ENCODE measurements at places on chromosomes 6 and 20.

- no peak for DNase-seq
These were observed 66.1 kb upstream of the CTNNBL1 start for GRCh38 chr20:37627767-37628130.

- DNase-seq: no peak
These were observed 348.3 kb downstream of the BCKDHB start for GRCh38 chr6:80454661-80455365.

GRCh38 chr20:44693627-44694026 is 21.5 kb upstream of the CCN5 start:
- DNase-seq: no peak

DNA sequence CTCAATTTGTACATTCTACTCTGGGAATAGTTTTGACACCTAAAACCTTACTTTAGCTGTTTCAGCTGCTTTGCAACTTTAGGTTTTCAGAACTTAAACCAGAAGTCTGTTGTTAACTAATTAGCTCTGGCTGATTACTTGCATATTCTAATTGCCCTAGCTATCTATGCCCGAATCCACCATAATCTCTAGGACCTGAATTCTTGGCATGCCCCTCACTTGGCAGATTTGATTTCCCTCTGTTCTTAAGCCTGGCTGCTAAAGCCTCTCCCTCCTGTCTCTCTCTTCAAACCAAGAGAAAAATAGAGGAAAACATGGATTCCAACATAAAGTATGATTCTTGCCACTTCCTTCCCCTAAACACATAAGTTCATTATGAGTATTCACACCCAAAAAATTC is 35.0 kb upstream of the LIN28B start:
- DNase-seq: no peak

DNA sequence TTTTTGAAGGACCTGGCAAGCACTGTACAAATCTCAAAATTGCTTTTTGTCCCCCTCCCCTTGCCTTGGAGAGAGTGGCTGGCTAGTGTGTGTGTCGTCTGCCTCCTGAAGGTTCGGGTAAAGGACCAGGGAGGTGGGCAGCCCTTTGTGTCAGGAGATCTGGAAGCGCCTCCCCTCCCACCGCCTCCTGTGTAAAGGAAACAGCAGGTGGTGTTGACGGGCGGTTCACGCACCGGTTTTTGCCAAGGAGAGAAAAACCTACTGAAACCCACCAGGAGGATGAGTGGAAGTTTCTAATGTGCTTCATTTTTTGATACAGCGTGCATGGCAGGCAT is 1.2 kb downstream of the ENTPD6 start:
- DNase-seq: no peak

GRCh38 chr6:25971187-25971821 is 8.7 kb downstream of the TRIM38 start:
- peak; percentile 91 for DNase-seq

- no peak for DNase-seq
These were observed 188.4 kb downstream of the TRDN start for GRCh38 chr6:123448306-123448884.

DNA sequence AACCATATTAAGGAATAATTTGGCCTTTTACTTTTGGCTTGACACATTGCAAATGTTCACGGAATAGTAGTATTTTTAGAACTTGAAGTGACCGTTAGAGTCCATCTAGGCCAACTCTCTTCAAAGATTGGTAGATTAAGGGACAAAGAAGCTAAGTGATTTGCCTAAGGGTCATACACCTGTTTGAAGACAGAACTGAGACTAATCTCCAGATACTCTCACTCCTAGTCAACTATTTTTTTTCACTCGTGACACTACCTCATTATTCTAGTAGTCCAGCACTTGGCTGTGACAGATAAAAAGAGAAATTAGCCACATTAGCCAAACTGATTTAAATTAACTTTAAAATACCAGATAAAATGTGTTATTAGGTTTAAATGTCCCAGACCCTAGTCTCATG is 10.6 kb downstream of the ACSS2 start:
- no peak for DNase-seq

- no peak for DNase-seq
These were observed 7.2 kb upstream of the KIF25 start for GRCh38 chr6:167990016-167990945.

- no peak for DNase-seq
These were observed at the start of gene SERAC1 for GRCh38 chr6:158168040-158168289. TSS of gene SERAC1 (minus strand) at chr6:158168262. CDS start at chr6:158158363, 9,899 bp downstream.

GRCh38 chr20:42097741-42098140 is 479.6 kb upstream of the CHD6 start:
- DNase-seq: no peak

GRCh38 chr6:141669141-141669540 is 463.6 kb upstream of the GJE1 start:
- no peak for DNase-seq

DNA sequence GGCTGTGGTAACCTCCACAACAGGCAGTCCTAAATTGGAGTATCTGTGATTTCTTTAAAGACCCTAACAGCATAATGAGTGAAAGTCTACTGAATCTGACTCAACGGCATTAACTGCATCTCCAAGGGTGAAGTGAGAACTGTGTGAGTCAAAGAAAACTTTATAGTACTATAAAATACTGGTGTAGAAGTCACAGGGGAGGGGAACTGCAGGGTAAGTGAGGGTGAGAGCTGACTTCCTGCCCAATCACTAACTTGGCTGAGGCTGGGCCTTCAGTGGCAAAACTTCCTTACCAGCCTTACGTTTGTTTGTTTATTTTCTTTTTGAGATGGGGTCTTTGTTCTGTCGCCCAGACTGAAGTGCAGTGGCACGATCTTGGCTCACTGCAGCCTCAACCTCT is 109.8 kb downstream of the PTPRK start:
- no peak for DNase-seq

DNA sequence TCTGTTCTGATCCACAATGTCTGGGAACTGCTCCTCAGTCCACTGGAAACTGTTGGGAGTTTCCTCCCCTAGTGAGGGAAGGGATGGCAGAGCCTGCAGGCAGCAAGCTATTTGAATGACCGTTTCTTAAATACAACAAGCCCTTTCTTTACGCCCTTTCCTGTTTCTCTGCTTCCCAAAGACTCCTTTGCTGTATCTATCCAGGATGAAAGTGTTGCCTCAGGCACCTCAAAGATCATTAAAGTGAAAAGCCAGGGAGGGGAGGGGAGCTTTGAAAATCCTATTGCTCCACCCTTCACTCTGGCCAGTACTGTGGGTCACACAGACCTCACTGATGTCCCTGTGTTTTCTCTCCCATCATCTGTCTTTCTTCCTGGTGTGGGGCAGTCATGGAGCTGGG is 213.1 kb downstream of the RNF144B start:
- no peak for DNase-seq

DNA sequence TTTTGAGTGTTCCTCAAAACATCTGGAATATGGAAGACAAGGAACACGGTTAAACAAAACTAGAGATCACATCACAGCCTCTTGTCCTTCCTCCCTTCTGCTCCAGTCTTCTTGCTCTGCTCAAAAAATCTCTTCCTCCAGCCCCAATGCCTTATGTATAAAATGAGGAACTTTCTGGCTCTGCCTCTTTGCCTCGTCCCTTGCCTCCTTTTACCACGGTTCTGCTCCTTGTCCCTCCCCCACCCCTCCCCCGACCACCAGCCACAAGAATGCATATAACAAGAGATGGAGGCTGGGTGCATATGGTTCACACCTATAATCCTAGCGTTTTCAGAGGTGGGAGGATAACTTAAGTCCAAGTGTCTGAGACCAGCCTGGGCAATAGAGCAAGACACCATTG is 43.6 kb downstream of the PLAGL2 start:
- no peak for DNase-seq

DNA sequence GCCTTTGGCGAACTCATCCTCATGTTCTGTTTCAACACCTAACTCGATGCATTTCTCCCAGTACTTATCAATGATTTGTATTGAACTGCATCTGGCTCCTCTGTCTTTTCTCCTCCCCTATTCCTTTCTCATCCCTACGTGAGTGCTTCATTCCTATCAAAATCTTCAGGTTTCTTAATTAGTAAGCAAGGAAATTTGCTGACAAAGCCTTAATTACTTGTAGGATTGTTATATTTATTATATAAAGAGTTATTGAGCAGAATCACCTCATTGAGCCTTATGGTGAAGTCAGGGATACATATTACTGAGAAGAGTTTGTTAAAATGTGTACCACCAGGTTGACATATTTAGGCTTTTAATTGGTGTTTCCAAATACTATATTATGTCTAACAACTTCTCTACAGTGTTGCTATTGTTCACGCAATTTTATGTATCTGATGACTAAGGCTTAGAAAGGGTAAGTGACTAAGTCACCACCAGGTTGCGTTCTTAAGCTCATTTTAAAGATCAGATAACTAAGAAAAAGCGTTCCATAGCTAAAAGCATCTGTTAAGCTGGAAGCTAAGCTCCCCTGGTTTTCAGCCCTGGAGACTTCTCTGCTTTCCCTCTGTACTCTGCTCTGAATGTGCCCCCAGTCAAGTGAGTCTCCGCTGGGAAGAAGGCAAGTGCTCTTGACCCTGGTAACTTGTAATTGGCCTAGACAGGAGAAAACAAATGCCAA is 18.9 kb downstream of the SCGN start:
- peak; percentile 52 for DNase-seq

- peak; percentile 63 for DNase-seq
These were observed 47.8 kb downstream of the ARHGAP40 start for GRCh38 chr20:38649275-38649891.

DNA sequence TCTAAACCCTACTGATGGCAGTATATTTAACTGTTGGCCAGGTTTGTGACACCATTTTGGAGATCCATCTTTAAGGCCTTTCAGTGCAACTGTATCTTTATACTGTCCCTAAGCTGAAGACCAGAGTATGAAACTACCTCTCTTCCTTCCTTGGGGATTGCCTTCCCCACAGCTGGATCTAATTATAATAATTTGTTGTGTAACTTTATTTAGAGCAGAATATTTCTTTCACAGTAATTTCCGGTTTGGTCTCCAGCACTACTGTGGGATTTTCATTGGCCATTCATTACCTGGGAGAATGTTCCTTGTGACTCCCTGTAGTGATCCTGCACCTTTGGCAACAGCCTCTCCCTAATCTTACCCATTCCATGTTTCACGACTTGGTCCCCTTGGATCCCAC is 75.2 kb downstream of the AKAP7 start:
- no peak for DNase-seq

GRCh38 chr20:54623991-54624569 is 148.7 kb downstream of the DOK5 start:
- no peak for DNase-seq

DNA sequence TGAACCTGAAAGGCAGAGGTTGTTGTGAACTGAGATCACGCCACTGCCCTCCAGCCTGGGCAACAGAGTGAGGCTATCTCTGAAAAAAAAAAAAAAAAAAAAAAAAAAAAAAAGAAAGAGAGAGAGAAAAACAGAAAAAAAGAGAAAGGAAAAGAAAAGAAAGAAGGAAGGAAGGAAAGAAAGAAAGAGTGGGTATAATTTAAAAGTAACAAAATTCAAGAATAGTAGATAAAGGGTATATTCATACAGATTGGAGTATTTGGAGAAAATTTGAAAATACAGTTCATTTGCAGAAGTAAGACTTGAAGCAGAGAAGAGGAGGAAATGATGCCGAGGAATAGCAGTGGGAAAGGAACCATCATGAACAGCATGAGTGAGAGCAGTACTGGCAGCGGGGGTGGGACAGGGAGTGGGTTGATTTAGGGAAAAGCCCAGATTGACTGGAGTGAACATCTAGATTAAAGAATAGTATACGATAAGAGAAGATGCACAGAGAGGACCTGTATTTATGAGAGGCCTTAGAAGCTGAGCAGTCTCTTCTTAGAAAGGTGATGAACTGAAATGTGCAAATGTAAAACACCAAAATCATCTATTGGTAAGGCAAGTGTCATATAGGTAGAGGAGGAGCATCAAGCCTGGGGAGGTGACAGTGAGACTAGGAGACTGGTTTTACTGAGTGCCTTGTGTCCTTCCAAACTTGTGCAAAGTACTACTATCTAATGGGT is 17.8 kb upstream of the HLA-DRB1 start:
- DNase-seq: no peak

GRCh38 chr20:54608943-54609342 is 133.6 kb downstream of the DOK5 start:
- DNase-seq: no peak

GRCh38 chr6:35663447-35664235 is 25.1 kb downstream of the FKBP5 start:
- DNase-seq: peak; percentile 67

DNA sequence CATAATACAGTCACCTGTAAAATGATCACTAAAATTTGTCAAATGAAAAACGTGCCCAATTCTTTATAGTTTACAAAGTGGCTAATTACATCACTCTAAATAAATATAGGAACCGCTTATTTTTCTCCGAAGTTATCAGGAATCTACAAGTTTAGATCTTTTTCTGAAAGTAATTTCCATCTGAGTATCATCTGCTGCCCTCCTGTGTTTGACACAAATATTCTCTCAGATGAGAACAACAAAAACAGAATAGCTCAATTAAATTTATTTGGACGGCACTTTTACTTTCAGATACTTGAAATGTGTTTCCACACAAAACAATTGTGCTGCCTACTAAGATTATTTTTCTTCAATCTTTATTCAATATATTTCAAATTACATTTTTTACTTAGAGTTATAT is 5.0 kb downstream of the SF3B5 start:
- DNase-seq: no peak

DNA sequence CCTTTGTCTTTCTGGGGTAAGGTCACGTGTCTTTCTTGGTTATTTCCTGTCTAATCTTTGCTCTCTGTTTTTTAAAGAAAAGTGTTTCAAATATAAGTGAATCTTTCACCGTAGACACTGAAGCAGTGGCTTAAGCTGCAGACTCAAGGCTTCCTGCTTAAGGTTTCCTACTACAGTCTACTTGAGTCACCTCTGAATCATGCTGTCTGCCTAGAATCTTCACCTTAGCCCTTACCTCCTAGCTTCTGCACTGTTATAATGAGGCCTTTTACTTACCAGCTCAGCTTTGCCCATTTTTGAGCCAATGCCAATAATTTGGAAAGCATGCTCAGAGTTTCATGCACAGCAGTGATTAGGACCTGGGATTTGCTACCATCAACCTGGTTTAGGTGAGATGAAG is 30.6 kb downstream of the ADGRF4 start:
- no peak for DNase-seq

DNA sequence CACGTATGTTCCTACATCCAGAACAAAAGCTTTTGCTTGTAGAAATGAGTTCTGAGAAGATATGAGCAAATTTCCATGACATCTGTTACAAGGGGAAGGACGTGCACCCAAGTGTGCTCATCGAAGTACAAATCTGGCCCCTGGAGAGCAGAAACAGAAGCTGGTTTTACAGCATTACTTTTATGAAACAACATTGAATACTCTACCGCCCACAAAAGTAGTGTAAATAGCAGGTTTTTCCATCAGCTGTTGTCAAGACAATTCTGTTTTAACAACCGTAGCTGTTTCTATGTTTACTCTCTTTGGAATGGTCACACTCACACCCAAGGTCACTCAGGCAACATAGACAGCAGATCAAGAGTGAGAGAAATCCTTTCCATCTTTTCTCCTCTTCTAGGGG is 114.2 kb upstream of the SSTR4 start:
- DNase-seq: peak; percentile 64

DNA sequence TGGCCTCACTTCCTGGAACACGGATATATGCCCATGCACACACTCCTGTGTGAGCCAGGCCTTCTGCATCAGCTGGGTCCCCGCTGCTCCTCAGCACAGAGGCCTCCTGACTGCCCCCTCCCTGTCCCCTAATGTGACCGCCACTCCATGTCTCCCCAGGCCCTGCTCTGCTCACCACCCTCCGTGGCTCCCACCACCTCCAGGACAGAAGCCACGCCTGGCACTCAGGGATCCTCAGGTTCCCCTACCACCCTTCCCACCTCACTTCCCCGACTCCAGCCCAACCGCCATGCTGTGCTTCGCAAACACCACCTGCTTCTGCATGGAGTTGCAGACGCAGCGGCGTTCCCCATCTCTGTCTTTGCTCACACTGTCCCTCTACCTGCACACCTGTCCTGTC is 4.3 kb upstream of the SRC start:
- no peak for DNase-seq
